ENCODE measurements at places on chromosomes 12 and 14.

DNA sequence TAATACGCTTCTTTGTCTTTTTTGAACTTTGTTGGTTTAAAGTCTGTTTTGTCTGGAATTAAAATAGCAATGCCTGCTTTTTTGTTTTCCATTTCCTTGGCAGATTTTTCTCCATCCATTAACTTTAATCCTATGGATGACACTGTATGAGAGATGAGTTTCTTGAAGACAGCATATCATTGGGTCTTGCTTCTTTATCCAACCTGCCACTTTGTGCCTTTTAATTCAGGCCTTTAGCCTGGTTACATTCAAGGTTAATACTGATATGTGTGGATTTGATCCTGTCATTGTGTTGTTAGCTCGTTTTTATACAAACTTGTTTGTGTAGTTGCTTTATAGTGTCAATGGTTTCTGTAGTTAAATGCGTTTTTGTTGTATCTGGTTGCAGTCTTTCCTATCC, 168.0 kb downstream of the NTS start:
- DNase-seq = no peak

DNA sequence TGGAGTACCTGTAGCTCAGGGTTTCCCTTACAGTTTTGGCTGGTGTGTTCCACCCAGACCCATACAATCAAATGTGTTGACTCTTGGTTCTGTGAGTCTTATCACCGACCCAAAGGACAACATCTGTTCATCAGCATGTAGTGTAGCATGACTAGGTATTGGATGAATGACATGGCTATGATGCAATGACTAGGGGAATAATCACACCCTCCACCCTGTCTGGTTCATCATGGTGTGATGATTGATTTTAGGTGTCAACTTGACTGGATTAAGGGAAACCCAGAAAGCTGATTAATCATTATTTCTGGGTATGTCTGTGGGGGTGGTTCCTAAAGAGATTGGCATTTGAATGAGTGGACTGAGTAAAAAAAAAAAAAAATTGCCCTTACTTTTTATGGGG, 311.3 kb downstream of the DPF3 start:
- DNase-seq = no peak

DNA sequence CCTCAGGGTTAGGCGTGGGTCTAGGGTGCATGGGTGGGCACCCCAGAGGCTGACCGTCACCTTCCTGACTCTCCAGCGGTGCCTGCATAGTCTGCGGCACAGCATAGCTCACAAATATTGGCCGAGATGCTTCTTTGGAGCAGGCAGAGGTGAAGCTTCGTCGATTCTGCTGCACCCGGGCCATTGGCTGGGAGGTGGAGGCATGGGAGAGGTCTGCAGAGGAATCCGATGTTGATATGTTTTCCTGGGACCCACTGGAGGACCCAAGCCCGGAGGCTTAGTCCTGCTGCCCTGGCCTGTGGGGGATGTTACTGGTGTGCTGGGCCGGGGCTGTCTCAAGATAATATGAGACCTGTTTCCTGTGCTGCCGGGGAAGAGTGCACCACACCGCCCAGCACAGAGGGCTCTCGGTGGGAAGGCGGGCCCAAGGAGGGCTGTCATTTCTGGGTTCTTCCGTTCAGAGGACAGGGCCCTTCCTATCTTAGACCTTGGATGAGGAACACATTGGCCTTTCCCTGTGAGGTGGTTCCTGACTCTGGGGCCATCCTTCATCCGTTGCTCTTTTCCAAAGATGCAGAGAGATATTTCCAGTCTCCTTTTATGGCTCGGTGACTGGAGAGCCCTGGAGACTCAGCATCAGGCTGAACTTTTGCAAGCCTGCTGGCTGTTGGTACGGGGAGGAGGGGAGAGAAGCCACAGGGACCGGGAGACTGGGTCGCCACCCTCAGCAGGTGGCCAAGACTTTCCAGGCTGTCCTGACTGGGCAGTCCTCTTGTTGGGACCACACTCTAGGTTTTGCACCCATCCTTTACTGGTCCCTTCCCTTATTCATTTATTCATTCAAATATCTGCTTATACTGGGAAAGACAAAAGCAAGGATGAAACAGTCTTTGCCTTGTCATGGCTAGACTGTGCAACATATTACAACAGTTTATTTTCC, 143.5 kb downstream of the TSPAN9 start:
- no peak for DNase-seq

- no peak for DNase-seq
Observed at GRCh38 chr14:72591391-72591790, 302.5 kb downstream of the DPF3 start.

DNA sequence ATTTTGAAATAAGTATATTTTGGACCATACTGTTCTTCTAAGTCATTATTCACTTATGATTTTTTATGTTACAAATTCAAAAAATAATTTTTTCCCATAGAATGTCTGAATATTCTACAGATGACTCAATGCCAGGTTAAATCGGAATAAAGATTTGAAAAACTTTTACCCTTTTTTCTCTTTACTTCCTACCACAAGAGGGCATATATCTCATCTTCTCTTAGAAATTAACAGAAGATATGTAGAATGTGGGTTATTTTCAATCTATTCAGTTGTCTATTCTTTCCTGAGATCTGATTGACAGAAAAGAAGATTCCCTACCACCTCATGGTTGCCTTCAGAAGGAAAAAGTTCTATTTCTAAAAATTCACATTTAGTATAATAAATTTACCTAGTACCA, 53.0 kb upstream of the KITLG start:
- DNase-seq = no peak
